Activated T-cell treated with anti-CD3 and anti-CD28 coated beads, Interleukin-2, amount 50 U/mL, for 72 hours (primary cell): ENCODE measurements at places on chromosomes 13 and 19. TPM values are rescaled to one million over a fixed set of nuclear protein-coding genes. Genes with fewer than 3 reads are reported as not detected.

DNA sequence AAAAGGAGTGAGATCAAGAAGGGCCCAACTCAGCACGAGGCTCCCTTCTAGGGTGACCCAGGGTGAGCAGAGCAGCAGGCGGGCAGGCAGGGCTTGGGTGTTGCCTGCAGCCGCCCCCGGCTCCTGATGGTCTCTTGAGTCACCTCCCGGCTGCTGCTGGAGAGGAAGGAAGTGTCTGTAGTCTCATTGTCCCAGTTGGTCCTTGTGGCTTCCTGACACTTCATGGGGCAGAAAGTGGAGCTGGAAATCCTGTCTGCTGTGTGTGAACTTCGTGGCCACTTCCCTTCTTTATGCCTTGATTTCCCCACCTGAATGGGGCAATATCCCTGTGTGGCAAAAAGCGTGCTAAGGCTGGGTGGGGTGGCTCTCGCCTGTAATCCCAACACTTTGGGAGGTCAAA lies 2.5 kb downstream of the MAP1S start:
- H3K4me1 ChIP-seq, result peaks cover 42% of the 10 kb centered on the region
- peak overlapping the region; percentile 7 for H3K27ac ChIP-seq
- peaks cover 8% of the 10 kb centered on the region for H3K27me3 ChIP-seq
- H3K36me3 ChIP-seq, result peaks cover 1% of the 10 kb centered on the region
- peak overlapping the region; percentile 98 for H3K4me3 ChIP-seq

CLPTM1 gene
- total RNA-seq, result 50.0 TPM

- no peak overlapping the region for H3K27ac ChIP-seq
- H3K36me3 ChIP-seq, result no peaks in the 10 kb centered on the region
- no peak for DNase-seq
- no peaks in the 10 kb centered on the region for H3K4me1 ChIP-seq
- no peak overlapping the region for H3K4me3 ChIP-seq
- peaks cover 10% of the 10 kb centered on the region for H3K27me3 ChIP-seq
These were observed 78.6 kb upstream of the SIAH3 start for GRCh38 chr13:45930177-45930576.

DNA sequence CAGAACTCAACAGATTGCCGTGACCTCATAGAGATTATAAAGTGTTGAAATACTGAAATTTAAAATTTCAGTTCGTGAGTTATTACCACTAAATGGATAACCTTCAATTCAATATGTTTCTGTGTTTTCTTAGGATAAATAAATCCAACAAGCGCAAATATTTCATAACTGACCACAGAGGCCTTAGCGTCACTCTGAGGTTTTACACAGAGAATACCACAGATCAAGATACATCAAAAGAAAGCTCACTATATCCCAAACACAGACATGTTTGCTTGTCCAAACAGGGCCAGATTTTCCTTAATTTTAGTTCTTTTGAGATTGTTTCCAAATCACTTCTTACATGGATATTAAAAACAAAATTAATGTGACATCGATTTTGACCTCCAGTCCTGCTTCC lies 235.8 kb downstream of the EFNB2 start:
- no peak overlapping the region for H3K27ac ChIP-seq
- H3K27me3 ChIP-seq, result no peaks in the 10 kb centered on the region
- no peaks in the 10 kb centered on the region for H3K4me1 ChIP-seq

- H3K36me3 ChIP-seq, result peaks cover 4% of the 10 kb centered on the region
- no peaks in the 10 kb centered on the region for H3K4me1 ChIP-seq
- no peak overlapping the region for H3K4me3 ChIP-seq
- no peaks in the 10 kb centered on the region for H3K27me3 ChIP-seq
- no peak for DNase-seq
- no peak overlapping the region for H3K27ac ChIP-seq
These were observed 23.6 kb upstream of the CCDC124 start for GRCh38 chr19:17909003-17909732.

TTYH1 gene
- 0.32 TPM for total RNA-seq

DNA sequence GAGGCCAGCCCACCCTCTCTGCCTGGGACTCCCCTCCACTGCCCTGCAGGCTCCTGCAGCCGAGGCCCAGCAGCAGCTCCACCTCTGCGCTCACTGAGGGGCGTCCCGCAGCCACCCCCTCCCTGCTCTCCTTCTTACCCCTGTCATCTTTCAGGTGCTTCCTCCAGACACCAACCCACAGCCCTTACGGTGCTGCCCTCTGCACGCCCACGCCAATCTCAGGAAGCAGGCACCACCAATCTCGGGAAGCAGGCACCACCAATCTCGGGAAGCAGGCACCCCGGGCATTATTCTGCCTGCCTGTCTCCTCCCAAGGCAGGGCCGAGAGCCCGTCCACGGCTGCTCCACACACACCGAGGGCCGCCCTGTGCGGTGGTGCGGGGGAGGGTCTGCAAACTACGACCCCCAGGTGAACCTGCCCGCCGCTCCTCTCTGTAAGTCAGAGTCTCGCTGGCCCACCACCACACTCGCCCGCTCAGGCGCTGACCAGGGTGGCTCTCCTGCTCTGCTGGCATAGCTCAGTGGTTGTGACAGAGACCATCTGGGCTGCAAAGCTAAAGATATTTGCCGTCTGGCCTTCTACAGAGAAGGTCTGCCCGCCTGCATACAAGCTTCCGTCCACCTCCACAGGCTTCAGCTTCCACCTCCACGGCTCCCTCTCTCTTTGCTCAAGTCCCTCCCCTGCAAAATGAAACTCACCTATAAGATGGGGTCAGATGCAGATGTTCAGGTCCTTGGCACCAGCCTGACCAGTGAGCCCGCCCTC lies 2.9 kb downstream of the LSM7 start:
- H3K4me1 ChIP-seq, result peaks cover 44% of the 10 kb centered on the region
- DNase-seq, result no peak
- peaks cover 6% of the 10 kb centered on the region for H3K36me3 ChIP-seq
- no peaks in the 10 kb centered on the region for H3K27me3 ChIP-seq
- peak overlapping the region; percentile 93 for H3K4me3 ChIP-seq

DNA sequence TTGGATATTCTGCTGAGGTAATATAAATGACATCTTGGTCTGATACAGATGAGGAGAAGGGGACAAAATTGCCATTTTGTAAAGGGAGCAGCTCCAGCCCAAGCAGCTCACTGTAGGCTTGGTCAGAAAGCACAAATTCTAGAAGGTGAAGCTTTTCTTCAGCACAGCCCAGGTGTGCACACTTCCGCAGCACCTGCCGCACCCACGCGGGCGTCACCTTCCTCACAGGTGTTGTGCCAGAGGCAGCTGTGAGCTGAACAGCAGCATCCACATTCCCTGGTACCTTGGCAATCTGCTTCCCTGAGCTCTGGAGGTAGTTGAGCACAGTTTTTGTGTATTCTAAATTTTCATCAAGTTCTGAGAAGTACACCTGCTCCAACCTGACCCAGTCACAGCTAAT lies 79.0 kb downstream of the SACS start:
- peaks cover 19% of the 10 kb centered on the region for H3K36me3 ChIP-seq
- H3K4me3 ChIP-seq, result no peak overlapping the region
- DNase-seq, result no peak

GRCh38 chr13:102117175-102117831 lies 284.5 kb downstream of the FGF14 start:
- no peaks in the 10 kb centered on the region for H3K27me3 ChIP-seq
- no peak overlapping the region for H3K4me3 ChIP-seq
- DNase-seq, result no peak
- H3K36me3 ChIP-seq, result no peaks in the 10 kb centered on the region
- no peak overlapping the region for H3K27ac ChIP-seq

- no peak overlapping the region for H3K27ac ChIP-seq
- no peaks in the 10 kb centered on the region for H3K36me3 ChIP-seq
- H3K27me3 ChIP-seq, result peaks cover 18% of the 10 kb centered on the region
- H3K4me1 ChIP-seq, result no peaks in the 10 kb centered on the region
- DNase-seq, result peak; percentile 48
- H3K4me3 ChIP-seq, result no peak overlapping the region
These were observed 412.8 kb downstream of the ZNF536 start for GRCh38 chr19:30784850-30785457.

GRCh38 chr19:50514346-50515167 lies 844 bp upstream of the ASPDH start:
- no peak for DNase-seq
- no peak overlapping the region for H3K27ac ChIP-seq
- H3K4me3 ChIP-seq, result no peak overlapping the region
- peaks cover 18% of the 10 kb centered on the region for H3K27me3 ChIP-seq

DNA sequence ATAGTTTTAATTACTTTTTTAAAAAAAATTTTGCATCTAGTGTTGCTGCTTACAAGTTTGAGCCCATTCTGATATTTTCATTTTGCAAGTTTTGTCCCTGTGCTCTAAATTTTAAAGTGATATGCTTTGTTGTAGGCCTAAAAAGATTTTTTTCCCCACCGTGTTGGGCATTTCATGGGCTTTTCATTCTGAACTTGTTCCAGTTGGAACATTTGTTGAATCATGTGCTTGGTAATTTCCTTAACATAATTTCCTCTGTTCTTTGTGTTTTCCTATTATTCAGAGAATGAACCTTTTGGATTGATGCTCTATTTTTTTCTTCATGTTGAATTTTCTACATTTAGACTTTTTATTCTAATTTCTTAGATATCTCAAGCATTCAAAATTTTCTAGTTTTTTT lies 206.4 kb upstream of the SPRY2 start:
- H3K4me3 ChIP-seq, result no peak overlapping the region
- H3K4me1 ChIP-seq, result peaks cover 4% of the 10 kb centered on the region
- DNase-seq, result no peak
